ENCODE measurements at places on chromosomes 2 and 18.

DNA sequence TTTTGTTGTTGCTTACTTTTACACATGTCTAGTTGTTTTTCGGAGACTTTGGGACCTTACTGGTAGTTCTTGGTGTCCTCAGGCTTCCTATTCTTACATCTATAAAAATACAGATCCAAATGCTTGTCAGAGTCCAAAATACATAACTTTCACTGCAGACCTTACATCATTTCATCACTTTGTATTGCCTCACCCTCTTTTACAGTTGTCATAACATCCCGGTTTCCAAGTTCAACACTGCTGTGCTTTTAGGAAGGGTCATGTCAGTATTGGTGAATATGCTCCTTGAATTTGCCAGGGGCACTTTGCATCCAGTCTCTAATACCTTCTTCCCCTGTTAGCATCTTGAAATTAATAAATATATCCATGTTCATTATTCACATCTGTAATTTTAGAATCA, 518.2 kb upstream of the RAB12 start:
- DNase-seq, result no peak

DNA sequence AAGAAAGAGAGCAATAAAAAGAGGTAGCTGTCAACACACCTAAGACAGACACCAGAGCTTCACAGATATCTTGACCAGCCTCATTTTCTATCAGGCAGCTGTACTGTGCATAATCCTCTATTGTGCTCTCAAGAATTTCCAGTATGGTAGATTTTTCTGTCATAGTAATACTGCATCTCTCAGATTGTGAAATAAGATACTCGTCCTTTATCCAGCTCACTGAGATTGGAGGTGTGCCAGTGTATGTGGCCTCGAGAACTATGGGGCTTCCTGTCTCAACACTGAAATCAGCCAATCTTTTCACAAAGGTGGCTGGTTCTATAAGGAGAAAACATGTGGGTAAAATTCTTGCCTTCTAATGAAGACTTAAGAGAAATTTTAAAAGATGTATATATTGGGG, 88.9 kb downstream of the TTN start:
- DNase-seq, result no peak

DNA sequence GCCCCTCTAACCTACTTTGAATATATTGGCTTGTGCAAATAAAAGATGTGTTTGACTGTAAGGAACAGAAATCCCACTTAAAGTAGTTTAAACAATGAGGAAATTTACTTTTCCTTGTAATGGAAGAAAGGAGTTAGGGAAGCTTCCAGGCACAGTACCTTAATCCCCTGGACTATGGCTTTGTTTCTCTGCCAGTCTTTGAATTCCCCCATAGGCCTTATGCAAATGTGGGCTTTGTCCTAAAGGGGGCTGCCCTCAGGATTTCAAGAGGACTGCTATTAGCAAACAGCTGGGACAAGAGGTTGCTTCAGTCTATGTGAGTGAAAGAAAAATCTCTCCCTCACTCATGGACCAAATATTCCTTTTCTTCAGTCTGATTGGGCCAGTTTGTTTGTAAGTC, 255.1 kb upstream of the THSD7B start:
- no peak for DNase-seq

DNA sequence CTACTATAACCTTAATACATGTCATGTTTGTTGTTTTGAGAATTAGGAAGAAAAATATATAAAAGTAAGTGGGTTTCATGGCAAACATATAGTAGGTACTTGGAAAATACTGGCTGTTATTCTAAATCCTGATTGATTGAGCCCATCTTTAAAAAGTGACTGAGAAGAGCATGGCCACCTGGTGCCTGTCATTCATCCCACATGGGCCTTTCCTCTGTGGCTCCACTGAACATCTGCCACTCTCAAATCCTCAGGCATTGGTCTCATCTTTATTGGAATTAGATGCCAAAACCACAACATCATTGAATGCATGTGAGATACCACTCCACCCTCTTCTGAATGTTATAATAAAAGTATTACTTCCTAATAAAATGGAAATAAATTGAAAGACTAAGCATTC, 101.6 kb upstream of the TTN start:
- DNase-seq, result no peak

- DNase-seq, result no peak
These were observed 153.6 kb downstream of the TDRD15 start for GRCh38 chr2:21277068-21278056.

GRCh38 chr2:196638765-196639164, 750 bp upstream of the CCDC150 start:
- DNase-seq, result no peak

DNA sequence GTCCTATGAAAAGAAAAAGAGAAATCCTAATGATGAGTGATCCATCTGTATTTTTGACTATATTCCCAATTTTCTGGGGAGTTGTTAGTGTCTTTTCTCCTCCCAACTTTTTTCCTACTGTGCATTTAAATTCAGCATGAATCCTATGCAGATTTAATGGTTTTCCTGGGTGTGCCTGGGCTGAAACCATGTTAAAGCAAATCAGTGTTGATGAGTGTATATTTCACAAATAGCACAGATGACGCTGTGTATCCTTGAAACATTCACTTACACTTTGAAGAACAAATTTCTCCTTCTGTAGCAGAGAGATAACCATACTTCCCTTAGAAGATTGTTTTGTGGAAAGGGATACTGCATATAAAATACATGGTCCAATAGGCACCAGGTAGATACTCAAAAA, 114.3 kb downstream of the TRIB2 start:
- no peak for DNase-seq

- DNase-seq, result no peak
These were observed 579 bp downstream of the LOXL3 start for GRCh38 chr2:74552914-74553811.

DNA sequence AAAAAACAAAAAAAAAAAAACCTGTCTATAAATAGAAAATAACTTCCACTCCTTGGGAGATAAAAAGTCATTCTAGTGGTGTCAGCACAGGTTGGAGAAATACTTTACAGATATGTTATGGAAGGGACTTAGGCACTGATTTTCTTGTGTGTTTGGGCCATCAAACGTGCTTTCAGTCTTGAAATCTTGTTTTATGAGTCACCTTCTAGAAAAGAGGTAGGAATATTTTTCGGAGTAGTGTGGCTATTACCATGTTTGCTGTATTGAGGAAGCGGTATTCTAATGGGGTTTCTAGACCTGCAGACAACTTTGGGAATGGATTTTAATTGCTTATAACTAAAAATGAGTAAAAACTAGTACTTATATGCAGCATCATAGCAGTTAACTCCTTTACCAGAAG, 12.0 kb downstream of the HNMT start:
- DNase-seq, result no peak

DNA sequence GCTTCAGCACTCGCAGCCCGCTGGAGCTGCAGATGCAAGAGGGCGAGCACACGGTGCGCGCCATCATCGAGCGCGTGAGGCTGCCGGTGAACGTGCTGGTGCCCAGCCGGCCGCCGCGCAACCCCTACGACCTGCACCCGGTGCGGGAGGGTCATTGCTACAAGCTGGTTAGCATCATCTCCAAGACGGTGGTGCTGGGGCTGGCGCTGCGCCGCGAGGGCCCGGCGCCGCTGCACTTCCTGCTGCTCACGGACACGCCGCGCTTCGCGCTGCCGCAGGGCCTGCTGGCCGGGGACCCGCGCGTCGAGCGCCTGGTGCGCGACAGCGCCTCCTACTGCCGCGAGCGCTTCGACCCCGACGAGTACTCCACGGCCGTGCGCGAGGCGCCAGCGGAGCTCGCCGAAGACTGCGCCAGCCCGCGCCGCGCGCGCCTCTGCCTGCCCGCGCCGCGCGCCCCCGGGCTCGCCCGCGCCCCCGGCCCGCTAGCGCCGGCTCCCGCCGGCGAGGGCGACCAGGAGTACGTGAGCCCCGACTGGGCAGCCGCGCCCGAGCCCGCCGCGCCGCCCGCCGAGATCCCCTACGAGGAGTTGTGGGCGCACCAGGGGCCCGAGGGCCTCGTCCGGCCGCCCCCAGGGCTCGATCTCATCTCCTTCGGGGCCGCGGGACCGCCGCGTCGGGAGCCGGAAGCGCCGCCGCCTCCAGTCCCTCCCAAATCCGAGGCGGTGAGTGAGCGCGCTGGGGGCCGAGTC, 11.8 kb downstream of the GAREM2 start:
- no peak for DNase-seq

DNA sequence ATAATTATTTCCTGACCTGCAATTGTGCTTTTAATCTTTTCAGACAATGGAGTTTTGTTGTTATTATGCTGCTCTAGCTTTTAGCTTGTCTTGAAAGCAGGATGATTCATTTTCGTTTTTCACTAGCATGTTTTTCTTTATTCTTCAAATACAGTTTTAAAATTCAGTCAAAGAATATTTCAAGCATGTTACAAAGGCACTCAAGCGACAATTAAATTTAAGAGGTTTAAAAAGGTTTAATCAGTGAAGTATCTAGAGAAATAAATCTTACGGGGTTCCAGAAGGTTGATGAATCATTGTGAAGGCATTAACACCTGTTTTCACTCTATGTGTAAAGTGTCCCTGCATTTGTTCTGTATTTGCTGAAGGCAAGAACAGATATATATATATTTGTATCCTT, 390.7 kb upstream of the TMEFF2 start:
- no peak for DNase-seq

GRCh38 chr2:171436307-171436706, 2.3 kb downstream of the DCAF17 start:
- no peak for DNase-seq

Data from globus pallidus (tissue), 1 donor.